Stimulated activated CD8-positive, alpha-beta memory T cell treated with anti-CD3 and anti-CD28 coated beads, Interleukin-2, amount 100 ng/mL, for 48 hours (primary cell): ENCODE measurements at places on chromosomes 5 and 9.

GRCh38 chr9:132797861-132798659, 80.0 kb downstream of the AK8 start:
- no peak for DNase-seq

GRCh38 chr9:69044240-69045219, 9.0 kb downstream of the FXN start:
- DNase-seq: no peak

DNA sequence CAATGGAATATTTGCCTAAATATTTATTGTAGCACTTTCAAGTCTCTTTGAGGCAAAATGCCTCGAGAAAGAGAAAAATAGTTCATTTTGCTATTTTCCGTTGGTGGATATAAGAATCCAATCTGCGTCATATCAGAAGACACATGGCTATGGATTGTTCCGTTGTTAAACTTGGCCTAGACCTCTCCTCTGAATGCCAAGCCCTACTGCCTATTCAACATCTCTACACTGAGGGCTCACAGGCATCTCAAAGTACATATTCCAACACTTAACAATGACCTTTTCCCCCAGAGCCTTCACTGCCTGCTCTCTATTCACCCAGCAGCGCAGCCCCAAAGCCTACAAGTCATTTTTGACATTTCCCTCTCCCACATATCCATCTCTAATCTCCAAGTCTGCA, 350.1 kb downstream of the GLIS3 start:
- DNase-seq: no peak

DNA sequence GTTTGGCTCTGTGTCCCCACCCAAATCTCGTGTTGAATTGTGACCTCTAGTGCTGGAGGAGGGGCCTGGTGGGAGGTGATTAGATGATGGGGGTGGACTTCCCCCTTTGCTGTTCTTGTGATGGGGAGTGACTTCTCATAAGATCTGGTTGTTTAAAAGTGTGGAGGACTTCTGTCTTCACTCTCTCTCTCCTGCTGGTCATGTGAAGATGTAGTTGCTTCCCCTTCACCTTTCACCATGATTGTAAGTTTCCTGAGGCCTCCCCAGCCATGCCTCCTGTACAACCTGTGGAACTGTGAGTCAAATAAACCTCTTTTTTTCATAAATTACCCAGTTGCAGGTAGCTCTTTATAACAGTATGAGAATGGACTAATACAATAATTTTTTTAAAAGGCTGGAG, 10.6 kb upstream of the MYO10 start:
- no peak for DNase-seq

- DNase-seq: no peak
Measured at GRCh38 chr5:68011801-68012200, 203.8 kb upstream of the PIK3R1 start.

DNA sequence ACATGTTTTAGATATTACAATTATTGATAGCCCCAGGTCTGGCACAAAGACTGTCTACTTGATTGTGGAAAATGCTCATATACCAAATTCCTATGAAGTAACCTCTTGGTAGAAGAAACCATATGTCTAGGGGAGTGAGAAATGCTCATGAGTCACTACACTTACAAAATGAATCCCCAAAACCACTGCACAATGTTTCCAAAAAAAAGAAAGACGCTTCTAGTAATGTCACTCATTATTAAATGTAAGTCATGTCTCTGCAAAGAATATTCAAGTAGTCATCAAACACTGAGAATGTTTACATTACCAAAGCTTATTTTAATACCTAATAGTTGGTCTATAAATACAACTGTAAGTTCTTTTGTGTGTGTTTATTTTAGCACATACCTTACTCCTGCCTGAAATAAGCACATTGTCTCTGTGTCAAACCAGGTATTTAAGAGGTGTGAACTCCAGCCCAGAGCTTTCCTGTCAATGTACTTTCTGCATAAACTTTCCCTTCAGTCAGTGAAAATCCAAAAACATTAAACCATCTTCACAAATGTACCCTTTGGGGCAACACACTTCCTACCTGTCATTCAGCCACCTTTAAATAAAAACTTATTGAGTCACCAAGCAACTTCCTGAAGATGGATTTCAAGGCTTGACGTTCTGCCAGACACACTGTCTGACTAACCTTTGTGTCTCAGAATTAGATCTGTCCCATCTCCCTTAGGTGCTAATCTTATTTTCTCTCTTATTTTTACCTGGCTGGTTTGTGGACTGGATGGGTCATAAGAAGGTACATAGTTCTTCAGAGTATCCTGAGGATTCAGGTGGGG, 194.0 kb downstream of the NFIB start:
- no peak for DNase-seq

DNA sequence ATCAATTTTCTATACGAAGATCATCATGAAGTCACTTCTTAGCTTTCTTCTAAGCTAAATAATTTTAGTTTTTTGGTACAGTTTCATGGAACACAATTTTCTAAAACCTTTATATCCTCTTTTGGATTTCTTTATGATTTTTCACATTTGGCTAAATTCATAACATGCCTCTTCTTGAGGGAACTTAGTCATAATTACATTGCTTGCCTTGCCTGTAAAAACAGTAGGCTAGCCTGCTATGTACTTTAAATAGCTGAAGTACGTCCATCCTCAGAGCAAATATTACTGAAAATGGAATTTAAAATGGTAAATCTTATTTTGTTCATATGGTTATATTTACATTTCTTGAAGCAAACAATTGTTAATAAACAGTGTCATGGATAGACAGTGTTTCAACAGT, 225.0 kb downstream of the VPS13A start:
- DNase-seq: no peak

GRCh38 chr5:158979749-158980521, 119.8 kb downstream of the EBF1 start:
- DNase-seq: no peak

- no peak for DNase-seq
Measured at GRCh38 chr5:65326922-65327321, 154.8 kb downstream of the ADAMTS6 start.

DNA sequence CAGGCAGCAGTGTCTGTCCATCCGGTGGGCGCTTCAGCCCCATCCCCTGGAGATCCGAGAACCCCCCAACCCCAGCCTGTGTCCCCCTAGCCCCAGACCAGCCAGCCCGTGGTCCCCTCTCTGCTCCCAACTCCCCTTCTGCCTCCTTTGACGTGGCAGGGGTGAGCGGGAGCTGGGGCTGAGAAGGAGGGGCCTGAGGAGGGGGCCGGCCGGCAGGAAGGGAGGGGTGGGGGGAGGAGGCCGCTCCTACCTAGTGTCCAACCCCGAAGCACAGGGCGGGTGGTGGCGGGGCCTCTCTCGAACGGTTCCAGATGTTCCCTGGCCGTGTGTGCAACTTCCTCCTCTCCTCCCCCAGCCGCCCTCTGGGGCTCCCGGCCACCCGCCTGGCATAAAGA, 31.0 kb downstream of the GOLGA2 start:
- no peak for DNase-seq

- no peak for DNase-seq
Measured at GRCh38 chr5:121744577-121744976, 107.1 kb upstream of the FTMT start.

DNA sequence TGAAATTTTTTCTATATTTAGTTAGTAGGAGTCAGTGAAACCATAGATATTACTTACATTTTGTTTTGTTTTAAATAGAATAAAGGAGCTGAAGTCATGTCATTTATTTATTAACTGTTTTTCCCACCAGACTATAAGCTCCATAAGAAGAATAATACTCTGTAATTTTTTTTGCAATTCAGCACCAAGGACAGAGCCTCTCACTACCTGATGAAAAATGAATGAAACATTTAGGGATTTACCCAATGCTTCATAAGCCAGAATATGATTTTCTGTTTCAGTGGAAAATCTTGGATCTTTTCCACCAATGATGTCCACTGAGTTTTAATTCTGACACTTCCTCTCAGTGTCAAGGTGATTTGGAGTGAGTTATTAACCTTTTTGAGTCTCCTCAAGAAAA, 624.9 kb upstream of the GRAMD2B start:
- no peak for DNase-seq

DNA sequence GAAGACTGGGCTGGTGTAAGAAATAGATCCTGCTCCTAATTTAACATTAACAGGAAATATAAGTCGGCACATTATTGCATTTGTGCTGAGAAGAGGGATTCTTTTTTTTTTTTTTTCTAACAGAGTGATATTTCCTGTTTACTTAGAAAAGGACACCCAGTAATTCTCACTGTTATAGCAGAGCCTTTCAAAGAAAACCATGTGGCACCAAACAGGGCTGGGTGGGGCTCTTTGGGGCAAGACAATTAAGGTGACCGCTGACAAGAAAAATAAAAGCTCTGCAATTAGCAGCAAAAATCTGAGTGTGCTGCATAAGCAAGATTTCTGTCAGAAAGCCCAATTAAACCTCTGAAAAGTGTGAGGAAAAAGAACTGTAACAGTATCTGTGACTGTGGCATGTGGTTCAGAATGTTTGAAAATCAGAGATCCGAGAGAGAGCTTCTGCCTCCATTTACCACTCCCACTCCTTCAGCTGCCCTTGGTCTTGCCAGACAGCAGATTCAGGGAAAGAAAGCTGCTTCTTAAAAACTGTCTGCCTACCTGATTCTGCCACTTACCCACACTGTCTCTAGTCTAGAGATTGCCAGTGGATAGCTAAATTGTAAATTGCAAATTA, 77.1 kb upstream of the IQGAP2 start:
- DNase-seq: no peak

DNA sequence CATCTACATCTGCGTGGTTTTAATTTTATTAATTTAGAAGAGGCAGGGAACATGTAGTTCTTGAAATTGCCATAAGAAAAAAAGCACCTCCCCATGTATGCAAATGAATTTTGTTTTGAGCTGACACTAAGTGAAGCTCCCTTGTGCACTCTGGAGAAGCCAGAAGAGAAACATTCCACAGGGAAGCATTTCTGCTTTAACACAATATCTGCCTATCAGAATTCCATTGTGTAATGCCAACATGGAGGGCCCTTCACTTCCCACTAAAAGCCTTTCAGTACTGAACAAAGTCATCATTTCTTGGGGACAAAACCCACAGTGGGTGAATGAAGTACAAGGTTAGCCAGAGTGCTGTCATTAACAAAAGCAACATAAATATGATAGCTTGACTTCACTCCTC, 59.7 kb downstream of the PRELID2 start:
- DNase-seq: no peak

- DNase-seq: no peak
Measured at GRCh38 chr5:65663804-65664521, 39.1 kb downstream of the SHLD3 start.
